ENCODE measurements at places on chromosomes 11 and 22.

- no peak for DNase-seq
These were observed 346.6 kb downstream of the MN1 start for GRCh38 chr22:27454807-27455450.

DNA sequence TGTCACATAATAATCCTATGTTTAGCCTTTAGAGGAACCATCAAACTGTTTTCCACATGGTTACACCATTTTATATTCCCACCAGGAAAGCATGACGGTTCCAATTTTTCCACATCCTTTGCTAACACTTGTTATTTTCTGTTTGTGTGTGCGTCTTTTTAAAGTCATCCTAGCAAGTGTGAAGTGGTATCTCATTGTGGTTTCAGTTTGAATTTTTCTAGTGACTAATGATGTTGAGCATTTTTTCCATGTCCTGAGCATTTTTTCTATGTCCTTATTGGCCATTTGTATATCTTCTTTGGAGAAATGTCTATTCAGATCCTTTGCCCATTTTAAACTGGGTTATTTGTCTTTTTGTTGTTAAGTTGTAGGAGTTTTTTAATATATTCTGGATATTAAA, 53.7 kb upstream of the DEPDC7 start:
- DNase-seq, result no peak

DNA sequence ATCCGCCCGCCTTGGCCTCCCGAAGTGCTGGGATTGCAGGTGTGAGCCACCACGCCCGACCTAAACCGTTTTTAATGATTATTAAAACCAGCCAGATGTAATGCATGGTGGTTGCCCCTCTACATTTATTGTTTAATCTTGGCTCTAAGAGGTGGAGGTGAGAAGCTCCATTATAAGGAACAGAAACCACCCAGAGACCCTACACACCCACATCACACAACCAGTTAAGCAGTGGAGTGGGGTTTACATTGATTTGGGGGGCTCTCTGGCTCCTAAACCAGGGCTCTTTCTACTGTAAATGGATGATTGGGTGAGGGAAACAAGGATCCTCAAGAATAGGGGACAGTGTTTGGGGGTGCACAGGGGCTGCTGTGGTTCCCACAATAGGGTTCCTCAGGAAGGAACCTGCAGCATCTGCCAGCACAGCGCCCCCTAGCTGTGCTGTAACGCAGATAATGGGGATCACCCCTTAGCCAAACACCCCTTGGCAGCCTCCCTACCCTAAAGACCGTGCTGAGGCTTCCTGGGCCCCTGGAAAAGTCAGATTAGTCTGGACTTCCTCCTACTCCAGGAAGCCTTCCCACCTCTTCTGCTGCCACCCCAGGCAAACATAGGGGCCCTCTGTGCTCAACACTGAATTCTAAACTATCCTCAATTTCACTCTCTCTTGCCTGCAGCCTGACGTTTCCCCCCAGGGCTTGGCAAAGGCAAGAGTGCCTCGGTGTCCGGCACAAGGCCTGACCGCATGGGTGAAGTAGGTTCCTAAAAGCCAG, 2.4 kb downstream of the MPST start:
- no peak for DNase-seq

DNA sequence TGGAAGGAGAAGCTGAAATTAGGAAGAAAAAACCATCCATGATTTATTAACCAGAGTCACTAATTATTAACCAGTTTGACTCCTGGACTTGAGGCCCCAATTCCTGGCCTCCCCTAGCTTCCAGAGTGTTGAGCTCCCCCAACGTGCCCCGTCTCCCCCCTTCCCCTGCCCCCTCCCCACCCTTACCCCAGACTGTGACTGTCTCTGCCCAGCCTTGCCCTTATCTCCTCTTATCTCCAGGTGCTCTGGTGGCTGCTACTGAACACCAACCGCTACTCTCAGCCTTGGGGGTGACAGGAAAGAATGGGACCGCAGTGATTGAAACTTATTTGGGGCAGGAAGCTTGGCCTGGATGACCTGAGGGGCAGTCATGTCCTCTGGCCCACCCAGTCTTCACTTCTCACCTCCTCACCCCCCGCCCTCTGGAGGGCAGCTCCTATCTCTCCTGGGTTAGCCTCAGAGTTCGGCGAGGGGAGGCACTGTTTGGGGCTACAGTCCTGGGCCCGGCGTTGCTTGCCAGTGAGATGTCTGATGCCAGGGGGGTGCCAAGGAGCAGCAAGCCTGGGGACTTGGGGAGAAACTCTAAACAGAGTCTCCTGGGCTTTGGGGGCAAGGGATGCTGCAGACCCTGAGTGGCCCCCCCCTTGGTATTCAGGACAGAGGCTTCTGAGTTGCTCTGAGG, 15.5 kb downstream of the NECTIN1 start:
- no peak for DNase-seq

- DNase-seq, result no peak
These were observed 203.5 kb upstream of the MTNR1B start for GRCh38 chr11:92765965-92766371.

DNA sequence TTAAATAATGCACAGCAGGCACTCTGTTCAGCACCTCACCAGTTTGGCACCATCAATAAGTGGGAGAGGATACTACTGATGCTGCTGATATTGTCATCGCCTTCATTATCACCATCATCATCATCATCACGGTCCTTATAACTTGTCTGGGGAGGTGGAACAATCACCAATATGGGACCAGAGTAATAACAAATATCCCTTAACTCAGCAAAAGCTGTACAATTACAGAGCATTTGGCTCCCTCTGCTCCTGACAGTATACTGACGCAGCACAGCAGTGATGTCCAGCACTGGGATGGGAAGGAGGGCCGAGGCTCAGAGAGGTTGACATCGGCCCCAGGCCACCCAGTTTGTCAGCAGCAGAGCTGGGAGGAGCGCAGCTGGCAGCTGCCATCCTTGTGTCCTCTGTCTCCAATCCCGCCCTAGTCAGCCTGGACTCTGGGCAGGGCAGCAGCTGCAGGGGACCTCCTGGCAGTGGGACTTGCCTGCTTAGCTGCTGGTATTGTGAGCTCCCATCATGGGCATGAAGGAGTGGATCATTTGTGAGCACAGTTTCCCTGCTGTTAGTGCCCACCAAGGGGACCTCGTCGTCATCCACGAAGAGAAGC, 90.0 kb downstream of the DHCR7 start:
- DNase-seq, result no peak

DNA sequence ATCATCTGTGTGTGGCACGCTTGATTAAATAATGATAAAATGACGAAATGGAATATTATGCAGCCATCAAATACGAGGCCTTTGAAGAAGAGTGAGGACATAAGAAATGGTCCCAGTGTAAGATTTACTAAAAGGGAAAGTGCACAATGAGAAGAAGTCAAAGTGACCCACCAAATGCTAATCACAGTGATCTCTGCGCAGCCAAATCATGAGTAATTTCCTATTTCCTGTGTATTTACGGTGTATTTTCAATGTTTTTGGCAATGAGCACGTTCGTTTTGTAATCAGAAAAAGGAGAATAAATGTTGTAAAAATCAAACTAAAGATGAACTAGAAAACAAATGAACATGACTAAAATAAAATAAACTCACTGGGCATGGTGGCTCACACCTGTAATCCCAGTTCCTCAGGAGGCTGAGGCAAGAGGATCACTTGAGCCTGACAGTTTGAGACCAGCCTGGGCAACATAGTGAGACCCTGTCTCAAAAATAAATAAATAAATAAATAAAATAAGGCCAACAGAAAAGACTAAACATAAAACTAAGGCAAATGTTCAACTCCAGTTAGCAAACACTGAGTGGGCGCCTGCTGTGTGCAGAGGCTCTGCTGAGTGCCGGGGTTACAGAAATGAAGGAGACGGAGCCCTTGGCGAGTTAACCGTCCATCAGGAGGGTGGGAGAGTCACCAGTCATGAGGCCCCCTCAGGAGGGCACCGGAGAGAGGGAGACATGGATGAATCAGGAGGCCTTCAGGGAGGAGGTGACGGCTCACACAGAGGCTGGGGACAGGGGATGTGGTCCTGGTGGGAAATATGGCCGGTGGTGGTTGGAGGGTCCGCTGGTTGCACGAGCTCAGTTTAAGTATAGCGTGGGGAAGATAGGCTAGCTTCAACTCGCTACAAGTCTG, 26.0 kb upstream of the CBX7 start:
- no peak for DNase-seq

- no peak for DNase-seq
These were observed 201.7 kb downstream of the ARHGAP42 start for GRCh38 chr11:100888836-100889235.

DNA sequence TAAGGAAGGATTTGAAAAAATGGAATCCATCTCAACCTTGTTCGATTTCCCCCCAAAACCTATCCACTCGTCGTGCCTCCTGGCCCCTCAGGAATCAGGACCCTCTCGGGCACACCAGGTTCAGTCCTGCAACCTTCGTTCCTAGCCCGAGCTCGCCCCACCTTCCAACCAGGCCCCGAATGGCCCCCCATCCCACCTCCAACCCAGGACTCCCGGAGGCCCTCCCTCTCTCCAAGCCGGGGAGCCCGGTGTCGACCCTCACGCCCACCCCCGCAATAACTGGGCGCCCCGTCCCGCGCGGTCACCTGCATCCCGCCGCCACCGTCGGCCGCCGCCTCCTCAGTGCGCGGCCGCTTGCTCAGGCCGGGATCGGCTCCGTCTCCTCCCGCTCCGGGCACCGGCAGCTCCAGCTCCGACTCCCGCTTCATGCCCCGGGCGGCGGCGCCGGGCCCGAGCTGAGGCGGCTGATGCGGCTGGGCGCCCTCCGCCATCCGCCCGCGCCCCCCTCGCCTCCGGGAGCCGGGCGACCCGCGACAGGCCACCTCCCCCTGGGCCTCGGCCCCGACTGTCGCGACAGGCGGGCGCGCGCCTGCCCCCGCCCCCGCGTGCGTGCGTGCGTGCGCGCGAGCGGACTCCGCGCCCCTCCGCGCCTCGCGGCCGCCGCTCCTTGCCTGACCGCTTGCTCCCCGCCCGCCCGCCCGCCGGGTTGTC, 534 bp downstream of the RBFOX2 start:
- DNase-seq, result peak; percentile 28

DNA sequence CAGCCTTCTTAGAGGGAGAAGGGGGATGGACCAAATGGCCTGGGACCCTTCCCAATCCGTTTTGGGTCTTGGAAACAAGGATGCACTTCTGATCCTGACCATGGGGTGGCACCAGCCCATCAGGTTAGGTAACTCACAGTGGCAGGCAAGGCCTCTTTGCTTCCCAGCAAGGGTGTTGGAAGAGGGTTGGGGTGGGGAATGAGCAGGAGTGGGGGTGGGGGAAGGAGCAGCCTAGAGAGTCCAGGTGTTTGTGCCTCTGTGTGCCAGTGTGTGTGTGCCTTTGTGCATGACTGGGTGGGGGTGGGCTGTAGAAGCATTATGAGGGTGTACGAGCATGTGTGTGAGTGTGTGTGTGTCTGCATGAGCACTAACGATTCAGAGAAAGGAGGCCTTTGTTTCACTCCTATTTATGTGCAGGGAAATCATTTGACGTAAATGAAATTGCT, 213.1 kb downstream of the INSC start:
- DNase-seq, result peak; percentile 68

GRCh38 chr11:17513853-17514252, 30.4 kb downstream of the USH1C start:
- no peak for DNase-seq

DNA sequence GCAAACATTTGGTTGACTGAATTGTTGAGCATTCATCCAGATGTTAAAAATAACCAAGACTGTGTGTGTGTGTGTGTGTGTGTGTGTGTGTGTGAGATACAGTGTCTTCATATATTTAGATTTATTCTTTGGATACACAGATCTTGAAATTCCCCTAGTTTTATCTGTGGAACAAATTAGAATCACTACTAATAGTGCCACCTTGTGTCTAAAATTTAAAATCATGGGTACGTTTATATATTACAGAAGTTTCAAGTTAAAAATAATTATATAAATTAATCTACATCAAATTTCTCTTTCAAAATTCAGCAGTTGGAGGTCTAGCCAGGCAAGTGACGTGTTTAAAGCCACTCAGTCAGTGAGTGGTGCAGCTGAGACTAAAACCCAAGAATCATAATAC, 1566.2 kb upstream of the TENM4 start:
- no peak for DNase-seq

DNA sequence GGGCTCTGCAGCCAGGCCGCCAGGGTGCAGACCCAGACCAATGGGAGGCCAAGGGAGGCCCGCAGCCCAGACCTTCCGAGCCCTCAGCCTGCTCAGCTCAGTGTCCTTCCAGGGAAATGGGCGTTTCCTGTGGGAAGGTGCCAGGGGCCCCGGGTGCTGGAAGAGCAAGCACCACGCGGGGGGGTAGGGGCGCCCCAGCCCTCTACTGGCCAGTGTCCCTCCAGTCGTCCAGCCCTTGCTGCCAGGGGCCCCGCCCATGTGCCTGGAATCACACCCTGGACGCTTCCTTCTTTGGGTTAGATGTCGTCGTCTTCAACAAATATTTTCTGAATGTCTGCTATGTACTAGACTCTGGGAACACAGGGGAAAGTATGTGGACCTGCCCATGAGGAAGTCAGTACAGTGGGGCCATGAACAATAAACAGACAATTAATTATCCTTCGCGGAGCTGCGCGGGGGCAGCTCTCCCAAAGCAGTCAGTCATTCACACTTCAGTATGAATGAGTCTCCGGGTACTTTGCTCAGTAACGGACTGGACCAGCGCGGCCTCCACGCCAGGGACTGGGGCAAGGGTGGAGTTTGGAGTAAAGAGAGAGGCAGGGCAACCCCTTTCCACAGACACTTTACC, 60.2 kb downstream of the CDKN1C start:
- DNase-seq, result no peak

GRCh38 chr11:112769584-112769983, 191.6 kb upstream of the NCAM1 start:
- DNase-seq, result no peak

GRCh38 chr11:119100994-119101758, 477 bp downstream of the DPAGT1 start:
- no peak for DNase-seq

DNA sequence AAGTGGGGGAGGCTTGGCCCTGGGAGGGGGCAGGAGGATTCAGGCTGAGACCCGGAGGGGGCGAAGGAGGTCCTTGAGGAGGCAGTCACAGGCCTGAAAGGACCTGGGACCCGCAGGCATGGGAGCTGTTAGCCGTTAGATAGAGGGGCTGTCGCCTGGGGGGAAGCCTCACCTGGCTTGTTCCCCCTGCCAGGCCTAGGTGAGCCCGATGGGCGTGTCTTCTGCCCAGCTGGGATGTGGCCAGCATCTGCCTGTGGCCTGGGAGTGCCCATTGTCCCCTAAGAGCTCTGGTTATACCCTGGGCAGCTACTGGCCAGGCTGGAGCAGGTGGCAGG, 1.8 kb upstream of the DUSP8 start:
- peak; percentile 90 for DNase-seq

DNA sequence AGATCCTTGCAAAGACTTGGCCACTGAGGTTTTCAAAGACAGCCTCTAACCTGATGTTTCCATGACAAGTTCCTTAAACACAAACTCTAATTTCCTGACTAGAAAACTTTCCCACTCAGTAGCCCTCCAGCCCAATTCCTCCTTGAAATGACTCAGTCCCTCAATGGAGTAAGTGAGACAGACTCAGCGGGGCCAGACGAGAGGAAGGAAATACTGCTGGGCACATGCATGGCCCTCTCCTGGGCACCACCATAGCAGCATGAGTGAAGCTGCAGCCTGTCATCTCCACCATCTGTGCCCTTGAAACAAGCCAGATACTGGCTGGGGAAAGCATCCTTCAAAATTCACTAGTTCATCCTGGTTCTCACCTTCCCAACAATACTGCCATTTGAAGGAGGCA, 76.2 kb upstream of the GDPD4 start:
- DNase-seq, result no peak
